ENCODE measurements at places on chromosomes 6 and 20.

GRCh38 chr6:105402090-105402938 is 568 bp downstream of the PREP start:
- no peak for DNase-seq

GRCh38 chr6:169162752-169163407 is 90.8 kb downstream of the THBS2 start:
- DNase-seq, result peak; percentile 71

DNA sequence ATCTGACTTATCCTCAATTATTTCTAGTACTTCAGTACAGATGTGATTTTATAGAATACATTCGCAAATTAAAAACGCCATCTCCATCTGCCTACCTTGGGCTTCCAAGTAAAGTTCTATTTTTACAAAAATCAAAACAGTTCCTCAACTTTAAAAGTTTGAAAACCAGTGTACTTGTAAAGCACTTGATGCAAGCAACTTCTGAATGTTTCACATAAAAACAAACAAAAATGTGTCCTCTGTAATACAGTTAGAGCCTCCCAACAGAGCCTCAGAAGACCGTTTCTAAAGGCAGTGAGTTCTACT is 384 bp upstream of the MANEA start:
- DNase-seq, result no peak

DNA sequence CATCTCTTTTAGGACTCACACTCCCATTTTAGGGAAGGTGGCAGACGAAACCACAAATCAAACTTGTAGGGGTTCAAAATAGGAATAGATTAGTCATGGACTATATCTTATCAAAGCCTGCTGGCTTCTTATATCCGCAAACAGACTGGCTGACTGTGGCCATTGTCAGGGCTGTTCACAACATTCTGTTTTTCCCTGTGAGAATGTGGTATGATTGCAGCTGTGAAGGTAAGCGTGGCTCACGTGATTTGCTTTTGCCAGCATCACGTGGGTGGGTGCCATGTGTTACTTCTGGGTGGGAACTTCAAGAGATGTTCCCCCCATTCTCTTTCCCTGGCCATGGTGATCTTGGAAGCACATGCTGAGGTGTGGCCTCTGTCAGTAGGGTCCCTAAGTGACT is 5.9 kb downstream of the IP6K3 start:
- no peak for DNase-seq

DNA sequence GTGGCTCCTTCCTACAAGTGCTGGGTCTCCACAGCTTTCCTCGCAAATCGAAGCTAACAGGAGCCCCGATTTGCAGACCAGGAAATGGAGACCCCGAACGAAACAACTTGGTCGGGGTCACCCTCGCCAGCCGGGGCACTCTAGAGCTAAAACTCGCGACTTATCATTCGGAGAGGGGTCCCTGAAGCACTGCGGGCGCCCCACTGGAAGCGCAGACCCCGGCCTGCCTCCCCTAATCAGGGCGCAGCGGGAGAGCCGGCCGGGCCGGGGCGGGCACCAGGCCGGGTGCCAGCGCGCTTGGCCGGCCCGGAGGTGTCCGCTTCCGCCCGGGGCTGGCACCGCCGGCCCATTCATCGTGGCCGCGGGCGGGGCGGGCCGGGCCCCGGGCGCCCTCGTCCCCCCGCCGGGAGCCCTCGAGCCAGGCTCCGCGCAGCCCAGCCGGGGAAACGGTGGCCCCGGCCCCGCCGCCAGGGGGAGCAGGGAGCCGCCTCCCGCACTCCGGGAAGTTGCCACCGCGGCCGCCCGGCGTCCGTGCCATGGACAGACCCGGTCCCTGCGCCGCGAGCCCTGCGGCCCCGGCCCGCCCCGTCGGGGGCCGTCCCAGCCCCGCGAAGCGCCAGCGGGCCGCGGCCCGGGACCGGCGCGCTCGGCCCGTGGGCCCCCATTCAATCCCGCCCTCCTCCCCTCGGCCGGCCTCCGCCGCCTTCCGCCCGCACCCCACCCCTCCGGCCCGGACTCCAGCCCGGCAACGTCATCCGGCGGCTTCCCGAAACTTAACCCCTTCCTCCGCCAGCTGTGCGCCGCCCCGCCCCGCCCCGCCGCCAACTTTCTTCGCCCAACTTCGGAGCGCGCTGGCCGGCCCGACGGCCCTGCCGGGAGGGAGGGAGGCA is 961 bp downstream of the RRBP1 start:
- no peak for DNase-seq

DNA sequence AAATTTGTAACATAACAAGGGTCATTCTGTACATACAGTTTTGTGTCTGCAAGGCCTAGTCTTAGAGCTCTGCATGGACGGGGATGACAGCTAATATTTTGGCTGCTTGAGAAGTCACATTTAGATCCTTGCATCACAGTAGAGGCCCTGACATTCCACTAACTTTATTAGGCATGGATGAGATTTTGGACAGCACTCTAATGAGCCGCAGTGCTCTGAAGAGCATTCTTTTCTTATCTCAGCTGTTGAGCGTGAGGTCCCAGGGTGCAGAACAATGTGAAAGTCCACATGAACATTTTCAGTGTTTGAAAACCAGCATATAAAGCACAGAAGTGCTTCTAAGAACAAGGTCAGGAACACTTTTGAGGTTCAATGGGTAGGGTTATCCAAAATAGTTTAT is 58.9 kb downstream of the IPCEF1 start:
- no peak for DNase-seq
